ENCODE measurements at places on chromosomes 6 and 20.

DNA sequence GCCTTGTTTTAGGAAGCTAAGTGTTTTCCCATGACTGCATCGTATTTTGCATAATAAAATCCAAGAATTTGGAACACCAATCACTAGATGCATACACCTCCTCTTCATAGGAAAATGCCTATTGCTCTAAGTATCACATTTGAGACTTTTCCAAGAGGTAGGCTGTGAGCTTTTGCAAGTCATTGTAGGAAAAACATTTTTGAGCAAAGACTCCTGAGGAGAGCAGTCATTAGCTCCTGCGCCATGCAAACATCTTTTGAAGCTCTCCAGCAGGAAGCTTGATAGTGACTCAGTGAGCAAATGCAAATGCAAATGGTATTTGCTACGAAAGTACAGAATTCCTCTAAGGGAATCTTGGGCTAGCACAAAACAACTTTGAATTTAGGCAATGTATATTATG, 750.4 kb downstream of the QKI start:
- DNase-seq = no peak

- peak; percentile 57 for DNase-seq
Measured at GRCh38 chr20:11918391-11918845, 725 bp downstream of the BTBD3 start.

DNA sequence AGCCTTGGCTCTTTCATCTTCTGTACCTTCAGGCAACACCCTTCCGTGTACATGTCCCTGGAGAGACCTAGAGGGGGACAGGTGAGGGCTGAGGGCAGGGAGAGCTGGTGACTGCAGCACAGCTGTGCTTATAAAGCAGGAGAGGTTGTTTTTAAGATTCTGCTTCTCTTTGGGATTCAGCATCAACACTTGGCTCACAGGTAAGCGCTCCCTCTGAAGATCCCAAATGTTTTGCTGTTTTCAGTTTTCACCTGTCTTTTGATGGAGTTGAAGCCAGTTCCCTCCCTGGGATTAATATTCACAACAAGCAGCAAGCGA, 19.4 kb upstream of the TRAF3IP2 start:
- no peak for DNase-seq

DNA sequence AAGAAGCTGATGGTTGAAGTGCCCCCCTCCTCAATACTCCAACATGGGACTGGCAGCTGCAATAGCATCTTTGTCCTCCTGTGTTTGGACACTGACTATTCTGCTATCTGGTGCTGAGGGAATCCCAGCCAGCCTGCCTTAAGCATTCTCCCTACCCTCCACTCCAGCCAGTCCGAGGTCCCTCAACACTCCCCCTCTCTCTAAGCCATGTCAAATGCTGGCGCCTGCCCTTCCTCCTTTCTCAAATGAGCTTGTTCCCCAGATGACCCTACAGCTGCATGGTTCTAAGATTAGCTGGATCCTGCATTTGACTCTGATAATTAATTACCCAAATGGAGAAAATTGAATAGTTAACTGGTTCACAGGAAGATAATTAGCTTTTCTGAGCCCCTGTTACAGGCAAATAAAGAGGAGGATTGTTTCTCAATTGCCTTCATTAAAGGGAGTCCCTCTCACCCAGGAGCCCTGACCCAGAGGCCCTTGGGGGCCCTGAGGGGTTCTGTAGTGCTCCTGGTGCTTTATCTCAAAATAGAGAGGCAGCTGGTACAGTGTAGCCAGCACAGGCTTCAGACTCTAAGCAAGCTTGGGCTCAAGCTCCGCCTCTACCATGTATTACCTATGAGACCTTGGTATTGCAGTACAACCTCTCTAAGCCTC, 37.9 kb upstream of the CHD6 start:
- DNase-seq = no peak

GRCh38 chr6:34021554-34022190, 124.2 kb downstream of the GRM4 start:
- DNase-seq = peak; percentile 56

GRCh38 chr6:93784794-93785693, 365.7 kb upstream of the EPHA7 start:
- DNase-seq = peak; percentile 53

GRCh38 chr20:3915691-3916090, 26.5 kb downstream of the PANK2 start:
- DNase-seq = no peak

DNA sequence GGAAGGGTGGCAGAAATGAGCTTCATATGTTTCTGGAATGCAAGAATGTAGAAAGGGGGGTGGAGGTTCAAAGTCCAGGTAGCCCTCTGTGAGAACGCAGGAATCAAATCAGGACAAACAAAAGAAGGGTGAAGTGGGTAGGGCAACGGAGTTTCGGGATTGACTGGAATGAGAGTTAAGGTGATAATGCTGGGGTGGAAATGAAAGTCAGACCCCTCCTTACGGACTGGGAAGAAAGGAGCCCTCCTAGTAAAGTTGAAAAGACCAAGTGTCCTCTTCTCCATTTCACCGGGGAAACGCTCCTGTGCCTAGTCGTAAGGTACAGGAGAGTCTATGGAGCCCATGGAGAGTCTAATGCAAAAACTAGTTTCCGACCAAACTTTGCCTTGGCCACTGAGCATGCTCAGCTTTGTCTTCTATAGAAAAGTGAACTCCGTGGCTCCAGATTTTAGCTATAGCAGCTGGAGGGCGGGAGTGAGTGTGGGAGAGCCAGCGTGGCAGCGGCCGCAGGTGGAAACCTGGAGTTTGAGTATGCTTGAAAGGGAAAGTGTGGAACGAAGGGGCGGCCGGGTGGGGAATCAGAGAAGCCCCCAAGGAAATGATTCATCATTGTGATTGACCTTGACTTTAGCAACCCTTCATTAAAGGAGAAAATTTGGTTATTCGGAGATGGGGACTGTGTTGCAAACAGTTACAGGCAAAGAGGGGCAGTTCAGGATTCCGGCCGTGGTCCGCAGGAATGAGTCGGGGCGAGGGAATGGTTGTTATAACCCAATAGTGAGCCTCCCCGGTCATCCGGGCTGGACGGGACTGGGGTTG, 1.3 kb upstream of the LRRC1 start:
- DNase-seq = peak; percentile 56

- no peak for DNase-seq
Measured at GRCh38 chr6:12164508-12164770, 125.7 kb upstream of the EDN1 start.

- no peak for DNase-seq
Measured at GRCh38 chr6:39590871-39591393, 134.3 kb downstream of the KIF6 start.

- no peak for DNase-seq
Measured at GRCh38 chr20:18742841-18743240, 70.7 kb upstream of the SCP2D1 start.

DNA sequence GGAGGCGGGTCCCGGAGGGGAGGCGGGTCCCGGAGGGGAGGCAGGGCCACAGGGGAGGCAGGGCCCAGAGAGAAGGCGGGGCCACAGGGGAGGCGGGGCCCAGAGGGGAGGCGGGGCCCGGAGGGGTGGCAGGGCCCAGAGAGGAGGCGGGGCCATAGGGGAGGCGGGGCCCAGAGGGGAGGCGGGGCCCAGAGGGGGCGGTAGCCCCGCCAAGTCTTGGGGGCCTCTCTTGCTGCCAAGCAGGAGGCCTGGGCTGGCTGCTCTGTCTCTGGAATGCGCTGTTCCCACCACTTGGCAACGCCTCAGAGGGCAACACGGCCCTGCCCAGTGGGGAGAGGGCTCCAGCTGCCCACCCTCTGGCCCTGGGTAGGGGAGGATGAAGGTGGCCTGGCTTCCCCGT, 80.5 kb downstream of the YTHDF1 start:
- no peak for DNase-seq

DNA sequence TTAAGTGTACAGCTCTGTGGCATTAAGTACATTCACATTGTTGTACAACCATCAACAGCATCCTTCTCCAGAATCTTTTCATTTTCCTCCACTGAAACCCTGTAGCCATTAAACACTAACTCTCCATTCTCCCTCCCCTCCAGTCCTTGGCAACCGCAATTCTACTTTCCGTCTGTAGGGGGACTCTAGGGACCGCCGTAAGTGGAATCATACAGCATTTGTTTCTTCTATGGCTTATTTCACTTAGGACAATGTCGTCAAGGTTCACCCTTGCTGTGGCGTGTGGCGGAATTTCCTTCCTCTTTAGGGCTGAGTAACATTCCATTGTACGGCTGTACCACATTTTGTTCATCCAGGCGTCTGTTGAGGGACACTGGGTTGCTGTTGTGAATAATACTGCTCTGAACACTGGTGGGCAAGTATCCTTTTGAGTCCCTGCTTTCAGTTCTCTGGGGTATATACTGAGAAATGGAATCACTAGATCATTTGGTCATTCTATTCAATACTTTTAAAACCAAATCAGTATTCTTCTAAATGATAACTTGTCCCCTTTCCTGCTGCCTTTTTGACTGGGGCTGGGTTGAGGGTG, 50.7 kb downstream of the PPP1R3G start:
- DNase-seq = peak; percentile 20

DNA sequence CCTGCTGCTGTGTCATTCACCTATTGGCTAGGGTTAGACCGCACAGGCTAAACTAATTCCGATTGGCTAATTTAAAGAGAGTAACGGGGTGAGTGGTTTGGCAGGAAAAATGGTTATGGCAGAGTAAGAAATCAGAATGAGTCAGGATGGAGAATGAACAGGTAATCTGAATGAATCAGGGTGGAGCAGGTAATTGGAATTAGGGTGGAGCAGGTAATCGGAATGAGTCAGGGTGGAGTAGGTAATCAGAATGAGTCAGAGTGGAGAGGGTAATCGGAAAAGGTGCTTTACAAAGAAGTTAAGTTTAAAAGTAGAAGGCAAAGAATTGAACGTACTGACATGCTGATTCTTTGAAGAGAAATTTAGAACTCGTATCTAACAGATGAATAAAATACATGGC, 11.7 kb downstream of the SLC35A1 start:
- DNase-seq = no peak

DNA sequence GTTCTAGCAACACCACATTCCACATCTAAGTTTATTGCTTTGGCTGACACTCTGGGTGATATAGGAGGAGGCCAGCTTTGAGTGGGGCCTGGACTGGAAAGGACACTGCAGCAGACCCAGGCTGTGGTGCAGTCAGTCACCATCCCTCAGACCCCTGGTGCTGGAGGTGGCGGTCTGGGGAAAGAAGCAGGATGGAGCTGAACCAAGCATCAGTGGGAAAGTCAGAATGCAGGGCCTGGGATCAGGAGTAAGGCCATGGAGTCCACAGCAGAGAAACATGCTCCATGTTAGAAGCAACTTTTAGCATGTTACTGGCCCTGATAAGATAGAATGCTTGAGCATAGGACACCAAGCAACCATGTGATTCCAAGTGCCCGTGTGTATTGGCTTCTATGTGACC, 5.9 kb downstream of the HLA-A start:
- DNase-seq = no peak

- no peak for DNase-seq
Measured at GRCh38 chr6:97703661-97704060, 420.6 kb upstream of the MMS22L start.

GRCh38 chr6:64520050-64520449, 884.4 kb downstream of the PHF3 start:
- DNase-seq = no peak

- no peak for DNase-seq
Measured at GRCh38 chr6:131831392-131831791, 23.6 kb downstream of the ENPP1 start.

DNA sequence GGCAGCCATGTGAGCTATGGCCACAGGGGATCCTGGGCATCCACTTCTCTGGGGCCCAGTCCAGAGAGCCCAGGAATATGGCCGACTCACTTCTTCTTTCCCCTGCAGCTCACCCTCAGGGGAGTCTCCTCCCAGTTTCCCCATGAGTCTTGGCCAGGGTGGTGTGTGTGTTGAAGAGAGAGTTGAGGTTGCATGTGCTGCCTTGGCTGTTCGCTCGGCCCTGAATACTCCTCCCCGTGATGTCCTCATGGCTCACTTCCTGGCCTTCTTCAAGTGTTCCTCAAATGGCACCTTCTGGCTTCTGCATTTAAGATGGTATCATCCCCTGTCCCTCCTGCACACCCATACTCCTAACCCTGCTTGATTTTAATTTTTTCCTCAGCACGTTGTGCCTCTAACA, 3.2 kb upstream of the TREML1 start:
- no peak for DNase-seq

GRCh38 chr6:20028143-20028542, 184.1 kb downstream of the MBOAT1 start:
- DNase-seq = no peak

DNA sequence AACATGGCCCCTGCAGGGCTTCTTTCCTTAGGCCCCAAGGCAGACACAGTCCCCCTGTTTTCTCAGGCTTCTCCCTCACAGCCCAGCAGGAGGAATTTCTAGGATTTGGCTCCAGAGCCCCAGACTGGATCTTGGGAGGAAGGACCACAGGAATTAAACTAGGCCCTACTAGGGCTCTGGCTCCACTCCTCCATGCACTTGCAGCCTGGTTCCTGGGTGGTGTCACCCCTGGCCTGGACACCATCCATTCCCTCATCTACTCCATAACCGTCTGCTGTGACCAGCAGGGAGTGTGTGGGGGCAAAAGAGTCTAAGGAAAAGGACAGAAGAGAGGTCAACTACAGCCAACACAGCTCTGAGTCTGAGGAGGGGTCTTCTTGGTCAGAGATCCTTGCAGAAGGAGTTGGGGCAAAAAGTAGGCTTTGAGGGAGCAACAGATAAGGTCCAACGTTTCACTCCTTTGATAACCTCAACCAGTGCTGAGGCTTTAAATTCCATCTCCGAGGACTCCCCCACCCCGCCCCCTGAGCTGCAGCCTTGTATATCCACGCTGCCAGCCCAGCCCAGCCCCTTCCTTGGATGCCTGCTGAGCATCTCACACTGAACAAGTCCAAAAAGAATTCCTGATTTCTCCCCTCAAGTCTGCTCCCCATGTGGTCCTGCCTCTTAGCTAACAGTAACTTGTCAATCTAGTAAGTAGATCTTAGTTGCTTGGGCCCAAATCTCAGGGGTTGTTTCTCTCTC, 27.9 kb upstream of the SPDEF start:
- no peak for DNase-seq

GRCh38 chr20:9052136-9052535, 16.8 kb upstream of the PLCB4 start:
- no peak for DNase-seq

- no peak for DNase-seq
Measured at GRCh38 chr20:20473657-20474056, 105.8 kb downstream of the INSM1 start.

GRCh38 chr6:34412016-34412415, 13.9 kb downstream of the RPS10 start:
- DNase-seq = peak; percentile 31

DNA sequence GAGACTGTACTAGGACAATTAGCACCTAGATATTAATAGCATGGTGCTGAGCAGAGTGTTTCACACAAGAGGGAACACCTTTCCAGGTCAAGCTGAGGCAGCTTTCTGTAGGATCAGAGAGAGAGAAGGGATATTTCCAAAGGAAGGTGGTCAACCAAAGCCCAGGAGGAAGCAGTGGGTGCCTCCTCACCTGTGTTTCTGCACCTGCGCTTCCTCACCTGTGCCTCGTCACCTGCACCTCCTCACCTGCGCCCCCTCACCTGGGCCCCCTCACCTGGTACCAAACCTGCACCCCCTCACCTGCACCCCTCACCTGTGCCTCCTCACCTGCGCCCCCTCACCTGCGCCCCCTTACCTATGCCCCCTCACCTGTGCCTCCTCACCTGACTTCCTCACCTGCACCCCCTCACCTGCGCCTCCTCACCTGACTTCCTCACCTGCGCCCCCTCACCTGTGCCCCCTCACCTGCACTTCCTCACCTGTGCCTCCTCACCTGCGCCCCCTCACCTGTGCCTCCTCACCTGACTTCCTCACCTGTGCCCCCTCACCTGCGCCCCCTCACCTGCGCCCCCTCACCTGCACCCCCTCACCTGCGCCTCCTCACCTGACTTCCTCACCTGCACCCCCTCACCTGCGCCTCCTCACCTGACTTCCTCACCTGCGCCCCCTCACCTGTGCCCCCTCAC, 67.9 kb downstream of the TTLL2 start:
- no peak for DNase-seq

GRCh38 chr6:167735084-167735950, 91.4 kb upstream of the AFDN start:
- no peak for DNase-seq
